Adipocyte (in vitro differentiated cells): ENCODE measurements at places on chromosomes 2 and 18.
A peak's percentile ranks its signal among the peaks of the same experiment; 100 is the strongest.

- peak; percentile 17 for DNase-seq
Measured at GRCh38 chr2:52454962-52455361, 1312.6 kb upstream of the CHAC2 start.

DNA sequence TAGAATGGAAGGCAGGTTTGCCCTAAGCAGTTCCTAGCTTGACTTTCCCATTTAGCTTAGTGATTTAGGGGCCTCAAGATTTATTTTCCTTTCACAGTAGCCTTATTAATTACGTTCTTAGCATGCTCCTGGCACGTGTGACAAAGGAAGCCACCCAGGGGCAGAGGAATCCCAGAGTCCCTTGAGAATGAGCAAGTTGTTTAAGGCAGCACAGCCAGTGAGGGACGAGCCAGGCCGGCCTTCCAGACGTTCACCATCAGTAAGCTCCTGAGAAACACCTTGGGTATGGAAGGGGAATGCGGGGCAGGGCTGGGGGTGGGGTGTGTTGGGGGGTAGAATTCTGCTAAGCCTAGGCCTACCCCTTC, 76.3 kb downstream of the SOWAHC start:
- DNase-seq, result no peak

GRCh38 chr2:221969087-221969829, 329.5 kb downstream of the PAX3 start:
- DNase-seq, result peak; percentile 85

- no peak for DNase-seq
Measured at GRCh38 chr2:3624059-3624794, 29.3 kb downstream of the COLEC11 start.

GRCh38 chr2:218256612-218257350, 4.0 kb upstream of the GPBAR1 start:
- DNase-seq, result no peak

GRCh38 chr18:48841381-48842258, 109.1 kb downstream of the SMAD7 start:
- peak; percentile 50 for DNase-seq

DNA sequence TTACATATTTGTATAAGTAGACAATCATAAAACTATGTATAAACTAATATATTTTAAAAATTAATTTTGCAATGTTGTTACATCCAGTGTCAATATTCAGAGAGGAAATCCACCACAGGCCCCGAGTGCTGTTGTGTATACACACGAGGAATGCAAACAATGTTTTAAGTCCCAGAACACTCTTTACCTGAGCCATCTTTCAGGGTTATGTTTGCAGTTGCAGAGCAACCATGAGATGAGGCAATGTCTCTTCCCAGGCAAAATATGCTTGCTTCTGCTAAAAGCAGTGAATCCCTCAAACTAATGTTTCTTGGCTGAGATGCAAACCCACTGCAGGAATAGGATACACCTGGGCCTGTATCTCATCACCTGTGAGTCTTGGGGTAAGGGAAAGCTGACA, 91.3 kb downstream of the ASXL2 start:
- no peak for DNase-seq

DNA sequence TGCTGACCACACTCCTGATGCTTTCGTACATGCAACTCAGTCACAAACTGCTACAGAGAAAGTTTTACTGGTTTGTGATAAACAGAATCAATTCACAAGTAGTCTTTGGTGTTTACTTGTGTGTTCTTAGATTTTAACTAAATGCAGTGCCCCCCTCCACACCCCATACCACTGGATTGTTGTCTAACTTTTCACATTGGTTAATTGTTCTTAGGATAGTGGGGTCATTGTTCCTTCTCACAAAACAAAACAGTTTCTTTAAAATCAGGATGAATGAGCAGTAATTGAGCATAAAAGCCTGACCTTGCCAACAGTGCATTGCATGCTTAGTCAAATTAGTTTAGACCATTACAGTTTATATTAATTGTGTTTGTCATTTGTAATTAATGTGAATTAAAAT, 14.1 kb upstream of the PNPT1 start:
- no peak for DNase-seq

- DNase-seq, result no peak
Measured at GRCh38 chr2:28496781-28497180, 921 bp downstream of the PLB1 start.

DNA sequence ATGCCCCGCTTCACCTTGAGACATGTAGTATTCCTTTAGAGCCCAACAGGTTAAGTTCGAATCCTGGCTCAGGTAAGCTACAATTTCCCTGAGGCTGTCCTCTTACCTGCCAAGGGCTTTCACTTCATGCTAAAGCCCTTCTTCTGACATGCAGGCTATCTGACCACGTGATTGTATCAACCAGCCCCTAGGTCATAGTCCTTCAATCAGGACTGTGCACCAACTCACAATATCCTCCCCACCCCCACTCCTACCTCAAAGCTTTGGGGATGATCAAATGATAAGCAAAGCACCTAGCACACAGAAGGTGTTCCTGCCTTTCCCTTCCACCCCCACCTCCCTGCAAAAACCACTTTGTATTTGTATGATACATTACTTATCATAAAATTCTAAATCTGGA, 78.9 kb downstream of the AAK1 start:
- DNase-seq, result no peak

DNA sequence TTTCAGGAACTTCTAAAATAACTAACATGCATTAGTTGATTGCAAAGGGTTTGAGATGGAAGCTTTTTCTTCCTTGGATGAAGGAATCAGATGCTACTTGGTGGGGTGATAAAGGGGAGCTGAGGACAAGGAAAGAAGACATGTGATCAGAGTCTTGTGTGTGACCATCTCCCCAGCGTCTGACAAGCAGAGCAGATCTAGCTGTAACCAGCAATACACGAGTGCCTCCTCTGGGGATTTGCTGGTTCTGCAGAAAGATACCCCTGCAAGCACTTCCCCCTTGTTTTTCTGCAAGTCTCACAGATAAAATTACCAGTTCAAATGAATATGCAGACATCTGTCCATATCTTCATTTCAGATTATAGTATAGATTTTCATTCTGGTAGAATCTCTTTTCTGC, 2.7 kb downstream of the CDH7 start:
- DNase-seq, result no peak

DNA sequence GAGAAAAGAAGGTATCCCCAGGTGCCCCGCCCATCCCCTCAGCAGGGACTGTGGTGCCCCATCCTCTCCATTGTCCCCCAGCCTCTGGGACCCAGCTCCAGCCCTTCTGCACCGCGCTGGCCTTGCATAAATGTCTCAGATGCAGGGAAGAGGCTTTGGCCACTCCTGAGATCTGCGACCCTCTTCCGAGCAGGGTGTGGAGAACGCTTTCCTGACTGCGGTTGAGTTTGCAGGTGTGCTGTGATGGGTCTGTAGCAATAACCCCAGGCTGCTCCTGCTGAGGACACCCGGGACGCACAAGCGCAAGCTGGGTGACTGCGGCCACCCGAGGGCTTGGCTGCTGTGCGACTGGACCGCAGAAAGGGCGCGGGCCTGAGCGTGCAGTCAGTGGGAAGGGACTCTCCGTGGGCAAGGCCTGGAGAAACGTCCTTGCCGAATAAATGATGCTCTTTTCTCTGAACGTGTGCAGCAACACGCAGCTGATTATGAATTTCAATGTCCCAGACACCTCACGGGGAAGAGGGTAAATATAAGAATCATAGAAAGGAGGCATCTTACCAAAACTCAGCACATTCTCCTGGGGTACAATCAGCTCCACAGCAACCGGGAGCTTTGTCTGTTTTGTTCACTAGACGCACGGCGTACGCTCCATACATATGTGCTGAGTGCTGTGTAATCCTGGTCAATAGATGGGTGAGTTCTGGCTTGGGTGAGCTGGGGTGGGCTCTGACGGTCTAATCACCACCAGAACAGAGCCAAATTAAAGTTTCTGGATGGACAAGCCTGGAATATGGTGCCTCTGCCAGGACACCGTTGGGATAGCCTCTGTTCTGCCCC, 67.5 kb upstream of the ZNF516 start:
- DNase-seq, result no peak

GRCh38 chr18:47724186-47724975, 206.1 kb downstream of the SMAD2 start:
- DNase-seq, result no peak

DNA sequence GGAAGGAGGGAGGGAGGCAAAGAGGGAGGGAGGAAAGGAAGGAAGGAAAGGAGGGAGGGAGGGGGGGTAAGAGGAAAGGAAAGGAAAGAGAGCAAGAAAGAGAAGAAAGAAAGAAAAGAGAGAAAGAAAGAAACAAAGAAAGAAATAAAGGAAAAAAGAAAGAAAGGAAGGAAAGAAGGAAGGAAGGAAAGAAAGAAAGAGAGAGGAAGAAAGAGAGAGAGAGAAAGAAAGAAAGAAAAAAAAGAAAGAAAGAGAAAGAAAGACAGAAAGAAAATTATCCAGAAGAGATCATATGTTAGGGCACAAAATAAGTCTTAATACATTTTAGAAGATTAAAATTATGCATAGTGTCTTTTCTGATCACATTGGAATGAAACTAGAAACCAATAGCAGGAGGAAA, 24.3 kb upstream of the TFCP2L1 start:
- no peak for DNase-seq
